ENCODE measurements at places on chromosomes 2 and 18. TPM values are rescaled to one million over a fixed set of nuclear protein-coding genes. Genes with fewer than 3 reads are reported as not detected.

GRCh38 chr18:4587204-4587603, 132.1 kb upstream of the DLGAP1 start:
- DNase-seq, result no peak

- DNase-seq, result no peak
Observed at GRCh38 chr2:167924556-167924955, 322.8 kb downstream of the STK39 start.

ME2 gene
- total RNA-seq, result 82.0 TPM

SH3BP4 gene
- 27.2 TPM for total RNA-seq

DNA sequence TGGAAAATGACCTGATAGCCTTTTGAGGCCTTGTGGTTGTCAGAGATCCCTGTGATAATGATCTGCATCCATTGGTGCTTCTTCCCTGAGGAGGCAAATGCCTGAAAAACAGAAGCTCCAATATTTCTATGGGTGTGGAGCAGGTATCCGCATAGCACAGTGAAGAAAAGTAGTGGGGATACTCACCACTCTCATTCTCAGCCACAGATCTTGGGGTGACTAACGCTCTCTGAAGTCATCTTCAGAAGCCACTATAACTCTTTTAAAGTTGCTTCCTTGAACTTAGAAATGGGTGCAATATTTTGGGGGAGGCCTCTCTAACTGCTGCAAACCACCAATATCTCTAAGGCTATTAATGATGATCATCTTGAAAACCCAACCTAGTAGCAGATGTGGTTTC, 46.2 kb downstream of the ARHGAP15 start:
- DNase-seq, result no peak

FKBP1B gene
- 8.5 TPM for total RNA-seq

DNA sequence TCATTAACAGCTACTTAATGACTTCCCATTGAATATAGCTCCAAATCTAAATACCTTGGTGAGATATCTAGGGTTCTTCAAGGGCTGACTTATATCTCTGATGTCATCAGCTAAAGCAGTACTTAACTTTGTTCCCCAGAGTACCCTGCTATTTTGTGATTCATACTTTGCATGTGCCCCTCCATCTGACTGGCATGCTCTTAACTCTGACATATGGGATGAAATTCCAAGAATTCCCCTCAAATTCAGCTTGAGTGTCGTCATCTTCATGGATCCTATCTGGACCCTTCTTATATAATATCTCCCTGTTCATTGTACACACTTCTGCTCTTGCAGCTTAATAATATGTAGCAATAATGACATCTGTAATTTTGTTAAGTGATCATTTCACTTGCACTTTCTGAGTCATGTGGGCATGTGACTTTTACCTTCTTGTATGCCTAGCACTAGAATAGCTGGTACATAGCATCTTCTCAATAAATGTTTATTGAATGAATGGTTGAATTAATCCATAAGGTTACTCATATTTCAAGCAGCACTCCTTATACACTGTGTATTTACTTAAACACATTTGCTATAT, 172.9 kb downstream of the WDR7 start:
- DNase-seq, result no peak

GRCh38 chr18:54626779-54627178, 35.7 kb downstream of the DYNAP start:
- no peak for DNase-seq

CNDP1 gene
- total RNA-seq, result not detected

DNA sequence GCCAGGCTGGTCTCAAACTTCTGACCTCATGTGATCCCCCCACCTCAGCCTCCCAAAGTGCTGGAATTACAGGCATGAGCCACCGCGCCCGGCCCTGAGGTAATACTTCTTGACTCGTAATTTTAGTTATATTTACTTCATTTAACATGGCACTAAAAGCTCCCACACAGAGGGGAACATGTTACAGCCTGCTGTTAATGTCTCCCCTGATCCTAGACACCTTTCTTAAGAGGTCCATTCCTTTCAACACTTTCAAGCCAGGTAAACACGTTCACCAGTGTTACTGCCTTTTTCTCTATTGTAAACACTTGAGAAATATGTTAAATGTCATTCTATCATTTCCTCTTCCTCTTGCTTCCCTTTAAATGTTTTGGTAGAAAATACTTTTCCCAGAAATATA, 161.4 kb downstream of the METTL4 start:
- no peak for DNase-seq

All from right atrium auricular region (tissue), 2 donors.